ENCODE measurements at places on chromosomes 5 and 9.

DNA sequence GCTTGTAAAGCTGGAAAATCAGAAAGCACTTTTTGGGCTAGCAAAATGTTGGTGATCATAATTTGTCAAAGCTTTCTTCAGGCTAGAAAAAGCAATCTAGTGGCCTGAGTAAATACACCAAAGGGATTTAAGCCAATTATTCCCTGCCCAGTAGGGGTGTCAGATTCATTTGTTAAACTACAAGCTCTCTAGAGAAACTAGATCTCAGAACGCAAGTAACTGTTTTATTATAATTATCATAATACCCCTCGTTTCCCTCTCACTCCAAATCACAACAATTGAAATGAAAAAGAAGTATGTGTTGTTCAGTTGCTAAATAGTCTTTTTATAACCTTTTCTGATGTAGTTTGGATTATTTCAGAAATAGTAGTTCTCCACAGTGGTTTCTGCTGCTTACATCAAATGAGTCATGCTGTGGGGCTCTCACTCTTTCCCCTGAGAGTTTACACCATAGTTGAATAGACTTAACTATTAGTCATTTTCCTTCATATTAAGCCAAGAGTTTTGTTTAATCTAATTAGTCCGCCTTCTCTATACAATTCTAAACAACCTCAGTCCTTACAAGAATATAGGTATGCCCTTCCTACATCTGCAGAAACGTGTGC is 918.6 kb upstream of the DMAC1 start:
- DNase-seq, result no peak

DNA sequence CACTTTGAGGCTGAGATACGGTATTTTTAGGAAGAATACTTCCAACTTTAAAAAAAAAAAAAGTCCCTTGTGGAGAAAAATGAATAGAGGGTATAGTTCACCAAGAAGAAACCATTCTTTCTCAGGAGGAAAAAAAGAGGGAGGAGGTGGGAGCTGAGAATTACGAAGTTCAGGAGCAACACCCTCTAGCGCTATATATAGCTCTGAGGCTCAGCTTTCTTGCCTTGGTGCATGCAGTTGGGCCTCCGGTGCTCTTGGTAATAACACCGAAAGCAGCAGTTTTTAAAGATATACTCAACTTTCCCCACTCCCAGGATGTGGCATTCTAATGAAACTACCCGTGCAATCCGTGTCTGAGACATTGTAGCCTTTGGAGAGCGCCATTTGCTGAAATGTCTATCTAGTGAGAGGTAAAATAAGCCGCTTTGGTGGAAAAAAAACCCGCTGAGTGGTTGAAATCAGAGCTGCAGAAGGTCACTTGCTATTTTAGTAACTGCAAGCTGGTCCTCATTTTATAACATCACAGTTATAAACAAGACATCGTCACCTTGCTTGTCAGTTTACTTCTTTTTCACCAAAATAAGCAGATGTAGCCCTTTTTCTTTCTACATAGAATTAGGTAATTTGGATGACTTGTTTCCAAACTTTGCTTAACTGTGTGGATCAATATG is 156.4 kb downstream of the RORB start:
- no peak for DNase-seq

GRCh38 chr5:58197875-58198274 is 262.0 kb downstream of the PLK2 start:
- DNase-seq, result no peak

GRCh38 chr5:168881427-168882149 is 302.4 kb upstream of the PANK3 start:
- DNase-seq, result no peak

DNA sequence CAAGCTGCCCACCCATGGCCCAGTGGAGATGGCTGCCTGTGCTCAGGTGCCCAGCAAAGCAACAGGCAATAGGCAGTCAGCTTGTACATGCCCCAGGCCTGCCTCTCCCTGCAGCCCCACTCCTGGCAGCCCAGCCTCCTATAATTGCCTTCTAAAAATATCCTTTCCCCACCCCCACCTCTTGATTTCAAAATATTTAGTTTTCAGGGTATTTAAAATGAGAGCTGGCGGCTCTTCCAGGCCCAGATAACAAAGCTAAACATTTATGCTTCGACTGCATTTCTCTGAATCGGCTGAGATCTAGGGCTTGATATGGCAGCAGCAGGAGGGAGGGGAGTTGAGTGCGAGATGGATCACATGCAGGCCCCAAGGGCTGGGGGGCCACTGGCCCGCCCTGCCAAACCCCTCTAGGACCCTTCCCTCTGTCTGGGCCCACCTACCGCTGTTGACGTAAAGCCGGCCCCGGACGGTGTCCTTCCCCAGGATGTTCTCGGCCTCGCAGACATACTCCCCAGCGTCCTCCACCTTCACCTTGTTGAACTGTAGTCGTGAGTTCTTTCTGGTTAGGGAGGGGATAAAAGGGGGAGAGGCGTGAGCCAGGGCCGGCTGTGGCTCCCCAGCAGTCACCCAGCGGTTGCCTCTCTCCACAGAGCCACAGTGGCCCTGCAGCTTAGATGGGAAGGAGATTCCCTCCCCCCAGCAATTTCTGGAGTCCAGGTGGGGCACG is 85.0 kb downstream of the PSD2 start:
- DNase-seq, result no peak

DNA sequence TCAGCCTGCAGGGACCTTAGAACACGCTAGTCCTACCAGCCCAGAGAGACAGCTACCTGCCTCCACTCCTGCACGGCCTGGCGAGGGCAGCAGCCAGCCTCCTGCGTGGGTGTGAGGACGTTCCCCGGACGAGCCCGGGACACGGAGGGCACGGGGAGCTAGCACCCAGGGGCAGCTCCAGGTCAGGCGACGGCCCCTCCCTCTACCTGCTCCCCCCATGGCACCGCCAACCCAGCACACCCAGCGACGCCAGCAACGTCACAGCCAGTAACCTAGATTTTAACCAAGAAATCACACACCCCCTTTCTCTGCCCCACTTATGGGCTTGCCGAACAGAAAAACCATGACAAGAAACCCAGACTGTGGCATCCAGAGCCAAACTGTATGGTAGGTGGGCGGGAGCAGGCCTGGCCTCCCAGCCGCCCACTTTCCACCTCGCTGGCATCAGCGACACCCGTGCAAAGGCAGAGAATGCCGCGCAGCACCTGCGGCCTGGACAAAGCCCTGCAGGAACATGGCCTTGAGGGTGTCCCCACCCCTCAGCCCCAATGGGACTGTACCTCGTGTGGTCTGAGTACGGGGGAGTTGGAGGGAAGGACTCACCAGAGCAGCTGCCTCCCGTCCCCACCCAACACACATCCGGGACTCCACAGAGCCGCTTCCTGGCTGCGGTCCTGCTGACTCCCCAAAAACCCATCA is 47.9 kb downstream of the NACC2 start:
- DNase-seq, result no peak

- DNase-seq, result no peak
Measured at GRCh38 chr9:92180669-92181181, 65.5 kb upstream of the SPTLC1 start.

GRCh38 chr9:78954286-78954685 is 617.5 kb upstream of the TLE4 start:
- no peak for DNase-seq

GRCh38 chr9:131433302-131433854 is 39.5 kb downstream of the PRRC2B start:
- no peak for DNase-seq

DNA sequence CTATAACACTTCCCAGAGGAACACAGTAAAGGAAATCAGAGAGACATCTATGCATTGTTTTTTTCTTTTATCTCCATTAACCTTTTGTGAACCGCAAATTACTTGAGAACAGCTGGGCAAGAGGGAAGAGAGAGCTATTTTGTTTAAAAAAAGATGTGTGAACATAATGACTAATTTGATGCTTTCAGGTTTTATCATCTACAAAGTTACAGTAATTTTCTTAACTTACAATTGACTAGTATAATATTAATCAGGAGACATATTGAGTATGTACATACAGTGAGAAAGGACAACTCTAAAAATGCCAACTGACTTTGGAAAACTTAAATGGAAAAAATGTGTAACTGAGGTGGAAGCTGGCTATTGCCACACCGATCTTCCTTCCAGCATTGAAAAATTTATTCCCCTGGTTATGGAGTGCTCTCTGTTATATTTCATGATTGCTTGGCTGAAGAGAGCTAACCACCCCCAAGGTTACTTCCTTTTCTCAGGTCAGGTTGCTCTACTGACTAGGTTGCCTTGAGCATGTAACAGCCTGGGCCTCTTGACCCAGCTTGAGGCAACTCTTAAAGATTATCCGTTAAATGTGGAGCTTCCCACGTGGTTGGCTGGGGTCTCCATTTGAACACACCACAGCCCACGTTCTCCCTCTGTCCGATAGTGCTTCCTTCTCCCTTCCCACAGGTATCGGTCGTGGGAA is 62.6 kb upstream of the C6 start:
- DNase-seq, result no peak

DNA sequence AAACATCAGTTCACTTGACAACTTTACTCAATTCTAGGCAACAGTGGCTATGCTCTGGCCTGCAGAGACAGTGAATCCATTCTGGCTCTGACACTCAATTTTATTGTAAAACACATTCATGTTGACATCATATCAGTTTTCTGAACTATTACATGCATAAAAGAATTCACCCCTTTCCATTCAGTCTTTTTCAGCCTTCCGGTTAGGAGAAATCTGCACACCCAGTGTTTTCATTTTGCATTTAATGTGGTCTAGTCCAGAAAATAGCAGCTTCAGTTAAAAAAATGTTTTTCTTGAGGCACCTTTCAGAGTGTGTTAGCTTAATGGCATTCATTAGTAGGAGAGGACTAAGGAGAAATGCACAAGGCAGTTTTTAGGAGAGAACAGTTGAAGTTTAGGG is 95.1 kb downstream of the PBX3 start:
- no peak for DNase-seq

DNA sequence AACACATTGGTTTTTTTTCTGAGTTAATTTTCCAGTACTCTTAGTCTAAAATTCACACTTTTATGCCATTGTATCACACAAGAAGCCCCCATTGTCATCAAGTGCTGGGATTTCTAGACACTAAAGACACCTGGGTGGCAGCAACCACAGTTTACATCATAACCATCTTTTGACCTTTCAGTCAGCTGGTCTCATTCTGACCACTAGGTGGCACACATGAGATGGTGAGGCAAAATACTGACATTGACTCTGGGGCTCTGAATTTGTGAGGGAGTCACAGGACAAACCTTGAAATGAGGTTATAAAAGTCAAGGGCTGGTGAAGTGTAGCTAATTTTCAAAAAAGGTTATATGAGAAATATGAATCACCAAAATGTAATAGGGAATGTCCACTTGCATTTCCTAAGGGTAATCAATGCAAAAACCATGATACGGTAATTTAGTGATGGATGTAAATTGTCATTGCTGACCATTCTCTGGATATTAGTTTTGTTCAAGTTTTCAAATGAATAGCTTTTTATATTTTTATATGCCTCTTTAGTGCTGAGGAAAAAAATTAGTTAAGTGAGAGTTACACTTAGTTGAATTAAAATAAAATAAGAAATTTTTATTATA is 229.4 kb downstream of the DMAC1 start:
- DNase-seq, result peak; percentile 6

DNA sequence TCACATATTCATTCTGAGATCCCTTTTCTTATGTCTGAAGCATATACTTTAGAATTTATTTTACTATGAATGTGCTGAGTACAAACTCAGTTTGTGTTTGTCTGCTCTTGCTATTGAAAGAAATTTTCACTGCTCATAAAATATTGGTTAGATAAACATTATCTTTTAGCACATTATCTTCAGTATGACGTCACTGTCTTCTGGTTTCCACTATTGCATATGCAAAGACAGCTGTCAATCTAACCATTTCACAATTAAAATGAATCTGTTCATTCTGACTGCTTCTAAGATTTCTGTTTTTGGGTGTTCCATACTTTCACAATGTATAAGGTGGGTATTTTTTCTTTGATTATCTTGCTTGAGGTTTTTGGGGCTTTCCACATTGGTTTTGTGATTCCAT is 526.2 kb upstream of the CDH6 start:
- no peak for DNase-seq

DNA sequence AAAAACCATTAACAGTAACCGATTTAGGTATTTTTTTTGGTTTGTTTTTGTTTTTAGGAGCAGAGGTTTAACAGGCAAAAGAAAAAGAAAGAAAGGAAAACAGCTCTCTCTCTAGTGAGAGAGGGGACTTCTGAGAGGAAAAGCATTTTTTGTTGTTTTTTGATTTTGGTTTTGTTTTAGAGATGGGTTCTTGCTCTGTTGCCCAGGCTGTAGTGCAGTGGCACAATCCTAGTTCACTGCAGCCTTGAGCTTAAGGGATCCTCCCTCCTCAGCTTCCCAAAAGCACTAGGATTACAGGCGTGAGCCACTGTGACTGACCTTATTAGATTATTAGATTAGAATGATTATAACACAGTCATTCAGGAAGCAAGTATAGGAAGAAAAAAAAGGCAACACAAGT is 10.1 kb downstream of the USP20 start:
- no peak for DNase-seq

DNA sequence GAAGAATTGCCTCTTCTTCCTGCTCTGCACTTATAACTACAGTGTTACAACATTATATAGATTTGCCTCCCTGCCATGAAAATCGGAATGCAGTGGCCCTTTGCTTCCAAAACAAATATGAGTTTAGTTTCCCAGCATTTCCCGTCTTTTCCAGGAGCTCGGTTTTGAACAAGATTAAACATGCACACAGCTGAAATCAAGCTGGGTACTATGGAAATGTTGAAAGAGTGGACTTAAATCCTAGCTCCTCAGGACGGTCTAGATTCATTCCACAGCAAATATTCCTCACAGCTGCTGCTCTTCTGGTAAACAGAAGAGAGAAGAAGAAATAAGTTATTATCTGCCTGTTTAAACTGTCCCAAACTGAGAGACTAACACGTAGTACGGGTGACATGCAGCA is 161.4 kb downstream of the PIK3R1 start:
- no peak for DNase-seq

DNA sequence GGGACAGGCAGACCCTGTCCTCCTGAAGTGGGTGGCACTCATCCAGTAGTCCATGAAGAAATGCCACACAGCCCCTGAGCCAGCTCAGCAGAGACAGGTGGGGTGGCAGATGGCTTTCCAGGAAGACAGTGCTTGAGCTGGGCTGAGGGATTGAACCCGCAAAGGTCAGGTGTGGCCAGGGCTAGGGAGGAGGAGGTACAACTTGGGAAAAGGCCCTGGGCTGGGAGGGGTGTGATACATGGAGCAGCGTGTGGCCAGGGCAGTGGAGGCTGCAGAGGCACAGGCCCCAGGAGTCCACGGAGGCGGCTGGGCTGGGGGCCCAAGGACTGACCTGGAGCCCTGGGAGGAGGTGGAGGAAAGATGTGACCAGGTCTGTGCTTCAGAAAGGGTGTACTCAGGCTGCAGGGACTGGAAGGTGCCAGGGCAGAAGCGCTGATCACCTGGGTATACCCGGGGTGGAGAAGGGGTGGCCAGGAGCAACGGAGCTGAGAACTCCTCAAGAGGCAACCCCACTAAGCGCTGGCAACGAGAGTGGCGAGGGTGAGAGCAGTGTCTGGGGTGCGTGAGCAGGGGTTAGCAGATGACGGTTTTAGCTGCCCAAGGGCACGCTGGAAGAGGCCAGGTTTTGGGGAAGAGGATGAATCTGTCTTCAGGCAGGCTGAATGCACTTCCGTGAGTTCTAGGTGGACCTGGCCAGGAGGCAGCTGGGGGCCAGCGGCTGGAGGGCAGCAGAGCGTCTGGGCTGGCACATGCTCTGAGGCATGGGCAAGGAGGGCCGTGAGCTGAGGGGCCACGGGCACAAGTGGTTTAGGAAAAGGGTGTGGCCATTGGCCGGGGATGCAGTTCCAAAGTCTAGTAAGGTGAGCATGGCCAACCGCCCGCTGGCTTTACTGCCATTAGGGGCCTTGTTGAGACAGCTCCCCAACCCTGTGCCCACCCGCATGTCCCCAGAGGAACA is 3.9 kb upstream of the RABL6 start:
- no peak for DNase-seq

- no peak for DNase-seq
Measured at GRCh38 chr9:89442981-89443814, 54.7 kb downstream of the SEMA4D start.
